Left ventricle myocardium superior (tissue), 1 donor: ENCODE measurements at places on chromosomes 4 and X.
A peak's percentile ranks its signal among the peaks of the same experiment; 100 is the strongest.

GRCh38 chr4:82551734-82552133, 10.1 kb downstream of the TMEM150C start:
- no peak for DNase-seq

- no peak for DNase-seq
Measured at GRCh38 chr4:15657366-15657765, 2.2 kb upstream of the FBXL5 start.

DNA sequence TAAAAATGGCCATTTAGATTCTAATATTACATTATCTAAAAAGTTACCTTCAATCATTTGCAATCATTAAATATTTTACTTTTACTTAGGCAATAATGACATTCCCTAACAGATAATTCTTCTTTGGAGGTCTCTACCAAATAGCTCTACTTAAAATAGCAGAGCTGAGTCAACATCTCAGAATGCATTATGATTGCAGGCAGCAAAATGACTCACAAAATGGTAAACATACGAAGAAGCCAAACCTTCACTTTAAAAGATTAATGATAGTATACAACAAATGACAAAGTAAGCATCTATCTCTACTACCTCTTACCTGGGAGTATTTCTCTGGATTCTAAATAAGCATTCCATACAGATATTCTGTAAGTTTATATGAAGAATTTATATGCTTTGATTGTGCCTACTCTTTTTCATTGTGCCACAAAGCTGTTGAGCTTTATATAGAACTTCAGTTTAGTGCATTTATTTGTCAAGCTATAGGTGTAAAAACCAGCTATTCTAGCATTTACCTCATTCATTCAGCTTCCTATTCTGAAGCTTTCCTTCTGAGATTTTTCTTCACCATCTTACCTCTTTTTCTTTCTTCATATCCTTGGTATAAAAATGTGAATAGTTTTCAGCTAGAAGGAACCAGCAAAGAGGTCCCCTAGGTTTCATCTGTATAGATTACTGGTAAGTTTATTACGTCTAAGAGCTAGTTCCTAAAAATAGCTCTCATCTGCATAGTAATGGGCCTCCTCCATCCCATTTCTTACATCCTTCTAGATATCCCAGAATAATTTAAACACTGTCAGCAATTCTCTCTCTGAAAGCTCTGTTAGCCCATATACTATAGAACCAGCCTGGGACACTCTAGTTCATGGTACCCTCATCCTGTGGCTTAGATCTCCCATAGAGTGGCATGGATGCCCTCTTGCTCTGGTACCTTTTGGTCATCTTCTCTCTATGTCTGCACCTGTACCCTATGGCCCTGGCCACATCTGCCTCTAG, 17.2 kb upstream of the SPCS3 start:
- no peak for DNase-seq

GRCh38 chr4:1488357-1488756, 82.1 kb upstream of the NKX1-1 start:
- peak; percentile 8 for DNase-seq

- DNase-seq = no peak
Measured at GRCh38 chr4:23999714-24000469, 110.0 kb upstream of the PPARGC1A start.

DNA sequence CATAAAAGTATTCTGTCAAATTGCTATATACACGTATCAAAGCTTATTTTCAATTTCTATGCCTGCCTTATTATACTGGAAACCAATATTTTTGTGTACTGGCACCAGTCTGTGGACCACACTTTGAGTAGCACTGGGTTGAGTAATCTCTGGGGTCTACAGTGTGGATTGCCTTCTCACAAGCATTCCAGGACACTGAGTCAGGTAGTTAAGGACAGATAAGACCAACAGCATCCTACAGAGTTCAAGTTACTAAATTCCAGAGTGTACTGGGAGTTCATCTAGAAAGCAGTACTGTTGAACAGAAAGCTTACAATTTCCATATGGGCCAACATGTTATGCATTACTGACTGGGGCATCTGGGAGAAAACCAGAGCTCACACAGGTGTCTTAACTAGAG, 61.8 kb downstream of the VMA21 start:
- DNase-seq = no peak

DNA sequence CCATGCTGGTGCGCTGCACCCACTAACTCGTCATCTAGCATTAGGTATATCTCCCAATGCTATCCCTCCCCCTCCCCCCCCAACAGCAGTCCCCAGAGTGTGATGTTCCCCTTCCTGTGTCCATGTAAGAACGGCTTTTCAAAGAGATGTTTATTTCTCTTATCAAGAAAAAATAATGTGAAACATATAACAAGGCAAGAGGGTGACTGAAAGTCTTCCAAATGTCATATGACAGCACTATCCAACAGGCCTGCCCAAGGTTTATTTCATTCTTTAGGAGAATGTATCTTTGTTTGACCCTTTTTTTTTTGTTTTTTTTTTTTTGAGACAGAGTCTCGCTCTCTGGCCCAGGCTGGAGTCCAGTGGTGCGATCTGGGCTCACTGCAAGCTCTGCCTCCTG, 29.9 kb upstream of the REPS2 start:
- DNase-seq = no peak

GRCh38 chr4:13093170-13093569, 391.0 kb downstream of the RAB28 start:
- DNase-seq = no peak

GRCh38 chr4:153345012-153345981, 809 bp downstream of the MND1 start:
- peak; percentile 27 for DNase-seq

DNA sequence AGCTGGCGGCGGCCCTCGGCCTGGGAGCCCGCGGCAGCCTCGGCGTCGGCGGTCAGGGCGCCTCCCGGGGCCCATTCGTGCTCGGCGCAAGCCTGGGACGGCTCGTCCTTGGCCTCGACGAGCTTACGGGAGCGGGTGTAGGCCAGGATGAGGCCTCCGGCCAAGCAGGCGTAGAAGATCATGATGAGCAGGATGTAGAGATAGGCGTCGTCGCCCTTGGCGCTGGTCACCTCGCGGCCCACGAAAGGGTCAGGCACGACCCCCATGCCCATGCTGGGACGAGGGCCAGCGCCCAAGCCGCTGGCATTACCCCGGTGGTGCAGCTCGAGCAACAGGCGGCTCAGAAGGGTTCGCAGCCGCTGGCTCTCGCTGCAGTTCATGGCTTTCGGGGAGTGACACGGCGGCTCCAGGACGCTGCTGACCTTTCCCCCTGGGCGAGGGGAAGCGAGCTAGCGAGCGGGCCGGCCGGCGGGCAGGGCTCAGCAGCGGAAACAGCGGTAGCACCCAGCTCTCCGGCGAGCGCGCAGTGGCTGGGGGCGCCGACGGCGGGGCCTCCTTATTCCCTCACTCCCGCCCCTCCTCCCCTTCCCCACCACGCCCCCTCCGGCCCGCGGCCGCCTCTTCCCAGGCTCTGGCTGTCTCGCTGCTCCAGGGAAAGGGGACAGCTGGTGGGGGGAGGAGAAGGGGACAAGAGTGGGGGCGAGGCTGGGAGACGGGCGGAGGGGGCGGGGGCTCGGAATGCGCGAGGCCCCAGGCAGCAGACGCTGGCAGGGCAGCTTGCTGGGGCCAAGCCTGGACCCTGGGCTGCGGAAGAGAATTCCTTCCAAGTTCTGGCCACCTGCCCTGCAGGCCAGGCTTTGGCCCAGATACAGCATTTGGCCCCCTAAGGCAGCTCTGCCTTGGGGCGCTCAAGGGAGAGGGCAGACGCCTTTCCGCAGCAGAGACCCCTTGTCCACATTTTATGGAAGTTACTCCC, at the start of gene KCNE5:
Gene KCNE5, minus strand, starts transcription at position 532 of the 976 bp plus-strand sequence. Its CDS starts 152 bp downstream, at position 380.
- DNase-seq = peak; percentile 27

DNA sequence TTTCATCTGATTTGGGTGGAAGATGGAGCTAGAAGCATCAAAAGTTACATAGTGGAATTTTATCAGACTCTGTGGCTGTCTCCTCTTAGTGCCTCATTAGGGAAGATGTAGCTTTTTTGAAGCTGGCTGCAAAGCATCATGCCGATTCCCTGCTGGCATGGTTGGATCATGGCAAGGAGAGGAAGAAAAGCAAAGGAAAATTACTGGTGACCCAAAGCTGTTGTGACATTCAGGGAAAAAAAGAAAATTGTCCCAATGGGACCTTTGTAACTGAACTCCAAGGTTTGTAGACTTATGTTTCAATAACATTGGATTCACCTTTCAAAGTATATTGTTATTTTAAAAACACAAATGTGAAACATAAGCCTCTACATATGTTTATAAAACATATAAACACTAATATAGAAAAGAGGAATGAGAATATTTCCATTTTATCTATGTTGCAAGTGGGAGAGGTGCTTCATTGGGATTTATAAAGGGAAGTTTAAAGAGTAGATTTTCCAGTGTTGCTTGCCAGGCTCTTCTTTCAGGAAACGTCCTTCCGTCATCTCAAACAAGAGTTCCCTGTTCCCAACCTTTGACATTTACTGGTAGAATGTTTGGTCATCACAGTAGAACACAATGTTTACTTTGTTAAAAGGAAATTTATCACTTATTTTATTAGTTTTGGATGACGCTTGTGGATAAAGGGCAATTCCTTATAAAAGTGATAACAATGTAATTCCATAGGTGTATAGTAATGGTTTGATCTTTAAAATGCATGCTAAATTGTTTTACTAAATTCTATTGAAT, 190.1 kb upstream of the GPRIN3 start:
- DNase-seq = no peak

DNA sequence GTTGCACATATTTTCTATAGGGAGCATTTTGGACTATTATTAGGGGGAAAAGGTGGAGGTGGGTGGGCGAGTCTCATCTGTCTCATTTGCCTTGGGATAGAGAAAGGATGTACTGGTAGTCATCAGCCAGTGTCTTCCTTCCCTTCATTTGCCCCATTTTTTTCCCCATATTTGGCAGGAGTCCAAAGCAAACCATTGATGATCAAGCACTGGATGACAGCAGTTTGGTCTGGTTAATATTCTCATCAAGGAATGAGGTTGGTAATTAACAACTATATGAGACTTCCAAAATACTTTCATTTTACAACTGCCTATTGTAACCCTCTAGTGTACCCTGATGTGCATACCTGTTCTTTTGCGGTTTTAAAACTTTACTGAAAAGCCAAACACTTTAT, 22.6 kb upstream of the IGFBP7 start:
- no peak for DNase-seq

DNA sequence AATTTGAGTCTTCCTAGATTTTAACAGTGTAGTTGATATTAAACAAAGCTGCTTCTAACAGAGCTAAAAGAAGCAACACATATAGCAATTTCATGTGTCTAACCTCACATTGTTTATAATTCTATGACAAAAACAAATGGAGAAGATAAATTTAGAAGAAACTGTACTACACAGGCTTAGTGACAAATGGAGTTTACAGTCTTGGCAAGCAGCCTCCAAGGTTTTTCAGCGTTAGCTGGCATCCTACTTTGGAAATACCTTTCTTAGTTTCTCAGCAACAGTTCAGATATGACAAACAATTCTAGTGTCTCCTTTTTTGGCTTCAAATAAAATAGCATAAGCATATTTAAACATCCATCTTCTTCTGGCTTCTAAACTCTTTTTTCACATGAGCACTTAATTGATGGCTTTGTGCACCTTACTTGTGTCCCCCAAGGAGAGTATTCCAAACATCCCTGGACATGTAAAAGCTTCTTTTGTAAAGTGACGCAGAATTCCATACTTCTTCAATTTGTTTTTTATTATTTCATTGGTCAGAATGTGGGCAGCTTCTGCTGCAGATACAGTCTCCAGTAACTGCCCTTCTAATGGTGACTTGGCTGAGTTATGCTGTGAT, 249.8 kb downstream of the ANTXR2 start:
- no peak for DNase-seq

DNA sequence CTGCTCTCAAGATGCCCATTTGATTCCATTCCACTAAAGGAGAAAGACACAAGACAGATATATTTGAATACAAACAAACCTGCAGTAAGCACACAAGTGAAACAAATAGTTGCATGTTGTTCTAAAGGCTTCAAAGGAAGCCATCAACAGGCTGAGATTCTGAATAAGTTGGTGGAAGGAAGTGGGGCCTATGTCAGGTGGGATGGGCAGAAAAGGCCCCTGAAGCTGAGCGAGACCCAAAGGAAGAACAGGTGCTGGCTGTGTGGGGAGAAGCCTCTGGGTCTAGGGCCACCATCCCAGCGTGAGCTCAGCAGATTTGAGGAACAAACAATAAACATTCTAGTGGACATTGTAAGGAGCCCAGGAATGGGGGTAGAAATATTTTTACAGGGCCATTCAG, 82.4 kb upstream of the PLAC8 start:
- DNase-seq = no peak

- DNase-seq = no peak
Measured at GRCh38 chrX:153669174-153669890, 4.3 kb downstream of the PNCK start.

- DNase-seq = peak; percentile 48
Measured at GRCh38 chrX:135931644-135932487, 38.4 kb downstream of the SAGE1 start.

DNA sequence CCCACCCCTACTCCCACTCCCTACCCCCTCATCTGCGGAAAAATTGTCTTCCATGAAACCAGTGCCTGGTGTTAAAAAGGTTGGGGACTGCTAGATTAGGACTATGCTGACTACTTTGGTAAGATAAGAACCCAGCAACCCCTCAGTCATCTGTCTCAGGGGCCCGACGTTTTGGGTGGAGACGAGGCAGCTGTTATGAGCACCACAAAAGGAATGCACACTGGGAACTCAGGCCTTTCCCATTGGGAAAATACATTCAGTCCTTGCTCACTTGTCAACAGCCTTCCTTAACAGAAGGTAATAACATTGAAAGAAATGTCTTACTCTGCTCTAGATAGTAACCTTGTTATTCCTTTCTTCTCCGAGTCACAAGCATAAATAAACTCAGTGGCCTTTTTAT, 310.8 kb downstream of the AFF2 start:
- DNase-seq = no peak

GRCh38 chr4:130210864-130211263, 1114.9 kb downstream of the C4orf33 start:
- DNase-seq = no peak

GRCh38 chrX:120768254-120768653, 107.4 kb downstream of the CT47B1 start:
- no peak for DNase-seq

- peak; percentile 47 for DNase-seq
Measured at GRCh38 chr4:62324215-62324614, 1124.1 kb downstream of the ADGRL3 start.

- DNase-seq = no peak
Measured at GRCh38 chr4:8465615-8466611, 25.3 kb downstream of the TRMT44 start.

DNA sequence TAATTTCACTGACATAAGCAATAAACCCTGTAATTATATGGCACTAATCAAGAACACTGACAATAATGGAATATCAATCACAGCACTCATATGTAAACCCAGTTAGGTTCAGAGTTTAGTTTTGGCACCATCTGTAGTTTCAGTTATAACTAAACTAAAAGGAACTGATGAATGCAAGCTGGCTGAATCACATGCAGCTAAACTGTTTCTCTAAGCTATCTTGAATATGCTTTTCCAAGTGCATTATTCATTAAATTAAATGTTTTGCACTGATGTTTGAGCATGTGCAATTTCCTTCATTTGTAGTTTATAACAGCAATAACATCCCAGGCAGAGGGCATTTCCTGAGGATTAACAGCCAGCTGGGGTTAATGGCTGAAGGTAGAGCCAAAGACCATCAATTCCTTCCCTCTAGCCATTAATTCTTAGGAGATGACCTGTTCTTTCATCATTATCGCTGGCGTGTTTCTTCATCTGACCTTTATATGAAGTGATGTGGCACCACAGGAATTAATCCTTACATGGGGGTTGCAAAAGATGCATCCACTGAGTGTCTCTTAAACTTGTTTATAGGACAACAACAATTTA, 562.8 kb upstream of the IGFBP7 start:
- DNase-seq = no peak
